Mammary epithelial cell (primary cell): ENCODE measurements at places on chromosomes 2 and 18. TPM values are rescaled to one million over a fixed set of nuclear protein-coding genes. Genes with fewer than 3 reads are reported as not detected.

DAPL1 gene
- total RNA-seq = 1.6 and 3.3 TPM in 2 replicates

LRP2 gene
- not detected in 2 replicates for total RNA-seq

CDH2 gene
- 0.24 and 0.45 TPM in 2 replicates for total RNA-seq

COL4A4 gene
- under 0.01 TPM for total RNA-seq

CAPN14 gene
- total RNA-seq = 0.21 and 0.47 TPM in 2 replicates

DNA sequence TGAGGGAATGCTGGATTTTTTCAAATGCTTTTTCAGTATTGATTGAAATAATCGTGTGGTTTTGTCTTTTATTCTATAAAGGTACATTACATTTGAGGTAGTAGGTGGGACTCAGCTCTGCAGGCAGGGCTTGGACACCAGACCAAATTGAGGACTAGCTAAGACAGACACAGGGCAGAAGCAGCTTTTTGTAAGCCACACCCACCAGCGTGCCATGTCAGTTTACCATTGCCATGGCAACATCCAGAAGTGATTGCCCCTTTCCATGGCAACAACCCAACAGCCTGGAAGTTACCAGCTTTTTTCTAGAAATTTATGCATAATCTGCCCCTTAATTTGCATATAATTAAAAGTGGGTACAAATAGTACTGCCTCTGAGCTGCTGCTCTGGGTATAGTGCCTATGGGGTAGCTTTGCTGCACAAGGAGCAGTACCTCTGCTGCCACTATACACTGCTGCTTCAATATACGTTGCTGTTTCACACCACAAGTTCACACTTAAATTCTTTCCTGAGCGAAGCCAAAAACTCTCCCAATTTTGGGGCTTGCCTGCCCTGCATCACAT is 23.6 kb upstream of the VWA3B start:
- no peak for DNase-seq

GRCh38 chr18:11052800-11053199 is 96.6 kb downstream of the PIEZO2 start:
- DNase-seq = no peak

DNA sequence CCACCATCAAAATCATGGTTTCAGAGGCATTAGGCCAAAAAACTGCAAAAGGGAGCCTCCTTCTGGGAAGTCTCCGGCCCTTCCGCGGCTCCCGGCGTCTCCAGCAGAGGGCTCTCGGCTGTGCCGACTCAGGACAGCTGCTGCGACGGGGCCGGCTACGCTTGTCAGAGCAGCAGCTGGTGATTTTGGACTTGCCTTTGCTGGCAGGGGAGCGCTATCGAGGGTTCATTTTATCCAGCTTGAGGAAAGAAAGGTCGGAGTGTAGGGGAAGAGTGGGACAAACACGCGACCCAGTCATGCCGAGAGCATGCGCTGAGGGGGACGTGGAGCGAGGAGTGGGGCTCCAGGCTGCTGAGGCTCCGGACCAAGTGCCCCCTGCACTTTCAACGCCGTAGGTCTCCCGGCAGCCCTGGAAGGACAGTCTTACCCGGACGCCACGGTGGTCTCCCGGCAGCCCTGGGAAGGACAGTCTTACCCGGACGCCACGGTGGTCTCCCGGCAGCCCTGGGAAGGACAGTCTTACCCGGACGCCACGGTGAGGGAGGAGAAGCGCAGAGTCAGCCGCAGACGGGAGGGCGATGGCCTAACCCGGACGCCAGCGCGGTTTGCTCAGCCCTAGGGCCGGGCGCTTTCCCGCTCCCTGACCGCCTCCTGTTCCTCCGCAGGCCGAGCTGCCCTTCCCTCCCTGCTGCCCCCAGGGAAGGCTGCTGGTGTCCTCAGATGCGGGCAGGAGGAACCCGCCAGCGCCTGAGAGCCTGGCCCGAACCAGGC is 21.7 kb downstream of the DDX18 start:
- peak; percentile 39 for DNase-seq

- DNase-seq = no peak
Observed at GRCh38 chr2:26612522-26613240, 28.5 kb downstream of the CIB4 start.

GRCh38 chr2:189791338-189792042 is 7.2 kb downstream of the PMS1 start:
- DNase-seq = peak; percentile 39

DNA sequence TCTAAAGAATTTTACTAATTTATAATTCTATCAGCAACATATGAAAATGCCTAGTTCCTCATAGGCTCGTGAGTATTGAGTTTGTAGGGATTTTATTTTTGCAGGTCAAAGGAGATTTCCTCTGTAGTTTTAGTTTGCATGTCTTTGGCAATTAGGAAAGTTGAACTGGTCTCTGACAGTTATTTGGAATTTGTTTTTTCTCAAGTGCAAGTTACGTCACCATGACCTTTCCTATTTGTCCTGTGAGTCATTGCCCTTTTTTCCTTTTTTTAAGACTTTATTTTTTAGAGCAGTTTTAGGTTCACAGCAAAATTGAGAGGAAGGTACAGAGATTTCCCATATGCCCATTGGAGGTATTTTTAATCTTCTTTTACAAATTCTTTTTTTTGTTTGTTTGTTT is 29.0 kb downstream of the RAMP1 start:
- DNase-seq = no peak
